Islet precursor cell (in vitro differentiated cells): ENCODE measurements at places on chromosomes 1 and 21.

DNA sequence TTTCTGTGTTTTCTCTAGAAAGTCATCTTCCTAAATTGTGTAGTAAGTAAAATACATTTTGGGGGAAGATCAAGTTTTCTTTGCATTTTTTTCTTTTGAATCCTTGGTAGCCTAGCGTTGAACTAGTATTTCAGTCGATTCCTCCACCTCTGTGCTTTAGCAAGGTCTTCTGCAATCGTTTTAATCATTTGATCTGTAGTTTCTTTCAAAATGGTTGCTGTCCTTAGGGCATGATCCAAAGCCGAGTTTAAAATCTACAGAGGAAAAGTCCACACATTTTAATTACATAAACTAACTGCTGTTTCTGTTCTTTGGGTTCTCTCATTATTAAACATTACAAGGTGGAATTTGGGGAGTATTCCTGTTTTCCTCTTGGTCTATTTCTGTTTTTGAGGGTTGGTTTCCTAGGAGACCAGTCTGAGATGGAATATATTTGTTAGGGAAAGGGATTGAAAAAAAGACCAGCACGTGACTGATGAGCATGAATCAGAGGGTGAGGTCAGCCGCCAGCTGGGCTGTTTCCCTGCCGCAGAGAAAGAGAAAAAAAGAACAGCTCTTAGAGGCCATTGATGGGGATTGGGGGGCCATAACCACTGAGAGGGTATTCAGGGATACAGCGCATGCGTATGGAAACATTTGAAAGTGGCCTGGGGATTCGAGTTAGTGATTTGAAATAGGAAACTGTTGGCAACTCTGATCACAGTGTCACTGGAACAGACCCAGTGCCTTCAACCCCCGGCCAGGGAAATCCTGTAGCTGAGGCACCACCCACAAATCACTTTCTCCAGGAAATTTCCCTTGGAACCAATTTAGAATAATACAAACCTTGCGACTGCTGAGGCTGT, 40.6 kb downstream of the AKNAD1 start:
- DNase-seq = peak; percentile 79

DNA sequence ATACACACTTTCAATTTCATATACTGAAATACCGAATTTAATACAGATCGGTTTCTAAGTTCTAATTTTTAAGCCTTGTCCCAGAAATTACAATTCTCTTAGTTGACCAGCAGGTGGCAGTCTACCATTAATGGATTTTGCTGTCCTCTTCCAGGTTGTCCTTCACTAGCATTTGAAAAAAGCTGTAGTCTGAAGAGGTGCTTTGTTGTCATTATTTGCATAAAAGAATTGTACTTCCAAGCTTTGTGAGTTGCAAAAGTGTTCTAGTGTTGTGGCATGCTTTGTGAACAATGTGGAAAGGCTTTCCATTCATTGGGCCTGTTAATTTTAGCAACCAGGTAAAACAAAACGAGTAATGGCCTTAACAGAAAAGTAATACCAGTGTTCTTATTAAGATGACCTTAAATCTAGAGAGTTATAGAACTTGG, 193.6 kb downstream of the RPS6KC1 start:
- no peak for DNase-seq

DNA sequence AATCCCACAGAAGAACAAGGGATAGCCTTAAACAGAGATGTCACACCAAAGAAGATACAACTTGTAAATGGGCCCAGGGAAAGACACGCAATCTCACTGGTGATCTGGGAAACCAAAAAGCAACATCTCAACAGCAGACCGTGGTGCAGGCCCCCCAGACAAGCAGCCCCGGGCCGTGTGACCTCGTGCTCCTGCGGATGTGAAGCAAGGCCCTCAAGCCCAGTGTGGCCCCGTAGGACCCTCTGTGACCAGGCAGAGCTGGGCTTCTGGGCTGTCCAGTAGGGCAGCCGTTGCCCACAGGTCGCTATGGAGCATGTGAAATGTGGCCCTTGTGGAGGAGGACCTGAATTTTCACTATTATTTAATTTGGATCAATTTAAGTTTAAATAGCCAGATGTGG, 34.9 kb upstream of the TMEM52 start:
- DNase-seq = no peak

- DNase-seq = no peak
Measured at GRCh38 chr1:27116232-27116631, 38.7 kb downstream of the SLC9A1 start.

DNA sequence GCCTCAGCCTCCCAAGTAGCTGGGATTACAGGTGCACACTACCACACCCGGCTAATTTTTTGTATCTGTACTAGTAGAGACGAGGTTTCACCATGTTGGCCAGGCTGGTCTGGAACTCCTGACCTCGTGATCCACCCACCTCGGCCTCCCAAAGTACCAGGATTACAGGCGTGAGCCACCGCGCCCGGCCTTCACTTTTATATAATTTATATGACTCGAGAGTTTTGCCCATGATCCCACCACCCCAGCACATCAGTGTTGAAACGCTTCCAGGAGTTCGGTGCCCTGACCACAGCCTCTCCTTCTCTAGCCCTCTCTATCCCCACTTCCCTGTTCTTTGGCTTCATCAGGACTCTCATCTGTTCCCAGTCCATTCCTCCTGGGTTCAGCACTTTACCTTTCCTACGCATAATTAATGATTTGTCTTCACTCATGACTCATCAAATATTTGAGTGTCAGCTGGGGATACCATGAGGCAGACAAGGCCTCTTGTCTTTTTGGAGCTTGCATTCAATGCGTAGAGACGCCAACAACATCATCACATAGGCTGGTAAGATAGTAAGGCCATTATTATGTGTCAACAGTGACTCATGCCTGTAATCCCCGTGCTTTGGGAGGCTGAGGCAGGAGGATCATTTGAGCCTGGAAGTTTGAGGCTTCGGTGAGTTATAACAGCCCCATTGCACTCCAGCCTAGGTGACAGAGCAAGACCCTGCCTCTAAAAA, 1.4 kb downstream of the PMF1 start:
- DNase-seq = no peak

DNA sequence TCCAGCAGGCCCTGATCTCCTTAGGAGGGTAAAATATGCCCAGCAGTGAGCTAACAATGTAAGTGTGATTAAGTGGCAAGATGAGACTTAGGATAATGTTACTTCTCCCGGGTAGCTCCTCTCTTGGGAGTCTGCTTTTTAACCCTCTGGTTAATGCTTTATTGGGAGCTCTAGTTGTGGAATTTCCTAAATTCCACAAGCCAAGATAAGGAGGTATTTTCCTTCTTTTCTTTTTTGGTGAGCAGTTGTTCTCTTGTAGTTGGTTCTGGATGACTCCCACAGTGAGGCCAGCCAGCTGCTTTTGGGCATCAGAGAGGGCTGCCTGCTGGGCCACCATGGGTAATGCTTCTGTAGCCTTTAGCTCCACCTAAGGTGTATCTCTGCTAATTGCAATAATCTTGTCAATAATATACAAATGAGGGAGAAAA, 19.3 kb downstream of the C1orf52 start:
- DNase-seq = peak; percentile 67

DNA sequence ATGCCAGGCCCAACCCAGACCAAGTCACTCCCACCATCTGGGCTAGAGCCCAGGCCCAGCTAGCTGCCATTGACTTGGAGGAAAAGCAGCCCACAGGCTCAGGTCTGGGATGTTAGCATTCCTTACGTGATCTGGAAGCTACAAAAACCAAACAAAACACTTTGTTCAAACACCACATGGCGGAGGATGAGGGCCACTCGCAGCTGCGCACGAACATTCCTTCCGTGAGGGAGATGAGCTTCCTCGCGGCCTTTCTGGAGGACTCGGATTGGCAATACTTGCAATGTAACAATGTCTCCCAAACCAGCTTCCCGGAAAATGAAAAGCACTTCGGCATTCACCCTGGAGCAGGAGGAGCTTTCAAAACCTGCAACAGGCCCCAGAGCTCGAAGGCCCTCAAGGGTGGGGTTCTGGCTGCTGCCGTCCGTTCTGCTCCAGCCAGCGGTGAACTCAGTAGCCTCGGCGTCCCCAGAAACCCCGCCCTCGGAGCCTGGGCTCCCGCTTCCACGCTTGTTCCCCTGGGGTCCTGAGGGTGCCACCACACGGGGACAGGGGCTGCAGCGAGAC, 40.5 kb downstream of the COL6A1 start:
- DNase-seq = peak; percentile 58

- DNase-seq = no peak
Measured at GRCh38 chr1:24586970-24587820, 31.3 kb downstream of the NCMAP start.

DNA sequence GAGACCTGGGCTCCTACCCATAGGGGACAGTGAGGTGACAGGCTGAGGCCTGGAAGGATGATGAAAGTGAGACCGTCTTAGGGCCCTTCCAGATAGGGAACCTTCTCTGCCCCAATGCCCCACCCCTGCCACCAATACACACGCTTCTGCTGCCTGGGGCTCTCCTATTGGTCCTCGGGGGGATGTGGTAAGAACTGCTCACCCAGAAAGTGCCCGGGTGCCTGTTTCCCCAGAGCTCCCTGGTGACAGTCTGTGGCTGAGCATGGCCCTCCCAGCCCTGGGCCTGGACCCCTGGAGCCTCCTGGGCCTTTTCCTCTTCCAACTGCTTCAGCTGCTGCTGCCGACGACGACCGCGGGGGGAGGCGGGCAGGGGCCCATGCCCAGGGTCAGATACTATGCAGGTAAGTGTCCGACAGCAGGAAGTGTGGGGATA, 948 bp downstream of the SEMA4A start:
- DNase-seq = peak; percentile 52

DNA sequence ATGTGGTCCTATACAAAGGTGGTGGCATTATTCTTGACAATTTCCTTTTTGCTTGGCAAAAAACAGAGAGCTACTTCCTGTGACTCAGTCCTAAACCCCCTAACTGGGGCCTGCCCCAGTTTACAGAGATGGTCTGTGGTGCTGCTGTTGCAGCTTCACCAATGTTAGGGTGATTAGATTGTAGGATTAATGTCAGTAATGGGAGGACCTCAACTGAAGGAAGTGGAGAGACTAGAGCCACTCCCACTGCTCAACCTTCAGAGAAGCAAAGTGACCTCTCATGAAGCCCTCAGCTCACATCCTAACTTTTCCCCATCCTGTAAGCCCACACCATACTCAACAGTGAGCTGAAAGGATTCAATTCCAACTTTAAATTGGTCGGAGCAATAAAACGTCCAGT, 3.6 kb downstream of the S100A6 start:
- DNase-seq = no peak

GRCh38 chr1:156203331-156203730, 9.4 kb downstream of the SLC25A44 start:
- DNase-seq = no peak

GRCh38 chr1:27090911-27091310, 64.0 kb downstream of the SLC9A1 start:
- peak; percentile 29 for DNase-seq

DNA sequence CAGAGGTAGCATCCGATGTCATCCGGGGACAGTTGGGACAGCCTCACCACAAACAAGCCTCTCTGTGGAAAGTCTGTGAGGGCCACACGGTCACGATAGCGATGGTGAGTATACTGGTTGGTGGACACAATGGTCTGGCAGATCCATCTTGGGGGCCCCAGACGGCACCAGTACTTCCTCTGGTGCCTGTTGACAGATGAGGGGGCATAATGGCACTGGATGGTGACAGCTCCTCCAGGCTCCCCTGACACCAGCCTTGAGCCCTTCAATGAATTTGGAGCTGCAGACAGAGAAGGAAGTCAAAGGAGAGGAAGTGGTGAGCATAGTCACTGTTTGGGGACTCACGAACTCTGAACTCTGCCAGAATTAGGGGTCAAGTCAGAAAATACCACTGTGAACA, 8.0 kb downstream of the FCAMR start:
- DNase-seq = no peak

DNA sequence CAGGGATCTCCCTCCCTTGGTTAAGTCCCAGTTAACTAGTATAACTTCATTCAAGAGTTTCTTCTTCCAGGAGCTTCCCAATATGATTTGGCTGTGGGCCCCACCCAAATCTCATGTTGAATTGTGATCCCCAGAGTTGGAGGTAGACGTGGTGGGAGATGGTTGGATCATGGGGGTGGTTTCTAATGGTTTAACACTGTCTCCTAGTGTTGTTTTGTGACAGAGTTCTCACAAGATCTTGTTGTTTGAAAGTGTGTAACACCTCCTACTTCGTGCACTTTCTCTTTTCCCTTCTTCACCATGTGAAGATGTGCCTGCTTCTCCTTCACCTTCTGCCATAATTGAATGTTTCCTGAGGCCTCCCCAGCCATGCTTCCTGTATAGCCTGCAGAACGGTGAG, 251.8 kb upstream of the FGGY start:
- no peak for DNase-seq

- DNase-seq = no peak
Measured at GRCh38 chr1:81125672-81126071, 675.1 kb upstream of the ADGRL2 start.

- DNase-seq = no peak
Measured at GRCh38 chr1:167360120-167360519, 139.4 kb downstream of the POU2F1 start.

DNA sequence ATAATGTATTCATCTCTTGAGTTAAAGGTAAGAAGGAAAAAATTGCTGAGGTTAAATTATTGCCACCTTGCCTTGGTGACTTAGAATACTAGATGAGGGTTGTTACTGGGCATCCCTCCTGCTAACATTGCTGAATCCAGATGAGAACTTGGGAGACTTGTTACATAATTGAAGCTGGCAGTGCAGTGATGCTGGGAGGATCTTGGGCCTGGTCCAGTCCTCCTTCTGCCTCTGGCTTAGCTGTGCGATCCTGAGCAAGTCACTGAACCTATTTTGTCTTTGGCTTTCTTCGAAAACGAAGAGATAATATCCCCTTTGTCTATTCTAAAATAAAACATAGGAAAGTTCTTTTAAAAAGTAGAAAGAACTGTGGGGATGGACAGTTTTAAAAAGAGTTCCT, 244.9 kb upstream of the NRIP1 start:
- DNase-seq = no peak

DNA sequence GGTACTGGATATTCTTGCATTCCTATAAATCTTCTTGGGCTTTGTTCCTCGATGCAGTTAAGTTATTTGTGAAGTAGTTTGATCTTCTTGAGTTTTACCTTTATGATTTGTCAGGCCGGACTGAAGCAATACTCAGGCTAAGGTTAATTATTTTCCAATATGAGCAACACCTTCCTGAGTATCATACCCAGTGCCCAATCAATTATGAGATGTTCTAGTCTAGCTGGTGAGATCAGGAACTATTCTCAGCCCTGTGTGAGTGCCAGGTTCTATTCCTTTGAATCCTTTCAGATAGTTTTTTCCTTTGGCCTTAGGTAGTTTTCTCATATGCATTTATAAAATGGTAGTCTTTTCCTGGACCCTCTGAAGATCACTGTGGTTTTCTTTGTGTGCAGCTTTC, 92.5 kb downstream of the SCMH1 start:
- no peak for DNase-seq

GRCh38 chr1:36994868-36995267, 39.4 kb downstream of the GRIK3 start:
- no peak for DNase-seq
